ENCODE measurements at places on chromosomes 1 and 21. TPM values are rescaled to one million over a fixed set of nuclear protein-coding genes. Genes with fewer than 3 reads are reported as not detected.

VHLL gene
- total RNA-seq: not detected

DENND2C gene
- total RNA-seq: 5.6 TPM

CHODL gene
- 1.2 TPM for total RNA-seq

DNA sequence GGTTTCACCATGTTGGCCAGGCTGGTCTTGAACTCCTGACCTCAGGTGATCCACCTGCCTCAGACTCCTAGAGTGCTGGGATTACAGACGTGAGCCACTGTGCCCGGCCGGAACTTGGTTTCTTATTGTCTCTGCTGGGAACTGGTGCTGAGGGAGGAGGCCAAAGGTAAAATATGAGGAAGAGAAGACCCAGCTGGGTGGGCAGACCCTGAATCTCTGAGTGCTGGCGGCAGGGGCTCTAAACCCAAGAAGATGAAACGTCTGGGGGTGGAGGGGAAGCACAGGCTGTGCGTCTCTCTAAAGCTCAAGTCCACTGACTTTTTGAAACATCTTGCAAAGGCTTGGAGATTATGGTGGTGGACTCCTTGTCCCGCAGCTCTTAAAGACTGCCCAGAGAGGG, 82.0 kb upstream of the TLR5 start:
- no peak overlapping the region for H3K4me3 ChIP-seq
- no peak for DNase-seq
- no peaks in the 10 kb centered on the region for H3K4me1 ChIP-seq
- no peak overlapping the region for H3K27ac ChIP-seq
- no peaks in the 10 kb centered on the region for H3K36me3 ChIP-seq

DNA sequence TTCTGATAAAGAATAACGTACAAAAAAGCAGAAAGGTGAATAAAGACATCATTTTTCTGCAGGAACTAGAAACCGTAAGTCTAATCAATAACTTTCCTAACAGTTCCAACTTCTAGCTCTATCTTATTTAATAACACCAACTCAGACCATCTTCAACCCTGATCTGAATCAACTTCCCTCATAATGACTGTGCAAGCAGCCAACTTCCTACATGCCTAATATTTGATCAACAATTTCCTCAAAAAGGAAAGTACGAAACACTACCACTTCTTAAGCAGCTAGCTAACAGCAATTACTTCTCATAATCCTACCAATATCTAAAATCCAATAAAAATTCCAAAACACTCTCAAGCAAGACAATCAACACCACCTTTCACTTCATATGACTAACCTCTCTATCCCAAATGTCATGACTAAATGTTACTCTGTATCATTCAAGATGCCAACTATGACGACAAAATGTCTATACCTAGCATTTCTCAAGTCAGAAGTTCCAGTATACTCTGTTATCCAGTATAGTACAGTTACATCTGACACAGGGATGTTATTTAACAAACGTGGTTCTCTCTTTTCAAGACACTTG, 1.7 kb downstream of the COP1 start:
- peak overlapping the region; percentile 58 for H3K4me3 ChIP-seq
- no peak for DNase-seq
- no peaks in the 10 kb centered on the region for H3K27me3 ChIP-seq
- H3K27ac ChIP-seq: peak overlapping the region; percentile 96
- no peaks in the 10 kb centered on the region for H3K36me3 ChIP-seq
- peaks cover 14% of the 10 kb centered on the region for H3K4me1 ChIP-seq

DNA sequence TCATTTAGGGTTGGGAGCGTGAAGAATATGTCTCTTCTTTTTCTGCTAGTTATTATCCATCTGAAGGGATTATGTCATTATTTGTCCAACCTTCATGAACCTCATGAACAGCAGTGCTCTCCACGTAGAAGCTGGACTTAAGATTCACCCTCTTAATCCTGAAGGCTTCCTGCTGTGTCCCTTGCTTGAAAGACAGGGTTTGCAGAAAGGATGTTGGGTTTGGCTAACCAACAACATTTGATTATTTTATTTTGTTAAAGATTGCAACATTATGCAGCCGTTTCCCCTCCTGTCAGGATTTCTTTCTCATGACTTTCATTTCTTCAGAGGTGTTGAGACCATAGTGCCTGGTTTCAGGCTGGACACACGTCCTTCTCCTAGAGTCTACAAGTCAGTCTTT, 75.2 kb downstream of the NGF start:
- H3K27me3 ChIP-seq: no peaks in the 10 kb centered on the region
- no peaks in the 10 kb centered on the region for H3K36me3 ChIP-seq
- DNase-seq: no peak
